Cardiac fibroblast (primary cell): ENCODE measurements at places on chromosomes 5 and 9.
A peak's percentile ranks its signal among the peaks of the same experiment; 100 is the strongest.

GRCh38 chr9:27590651-27591050 lies 17.4 kb upstream of the C9orf72 start:
- DNase-seq: no peak

- no peak for DNase-seq
Observed at GRCh38 chr9:104269996-104270963, 176.2 kb downstream of the SMC2 start.

- no peak for DNase-seq
Observed at GRCh38 chr5:174725261-174725990, 1.0 kb downstream of the MSX2 start.

- no peak for DNase-seq
Observed at GRCh38 chr5:146770546-146770945, 108.0 kb downstream of the PPP2R2B start.

DNA sequence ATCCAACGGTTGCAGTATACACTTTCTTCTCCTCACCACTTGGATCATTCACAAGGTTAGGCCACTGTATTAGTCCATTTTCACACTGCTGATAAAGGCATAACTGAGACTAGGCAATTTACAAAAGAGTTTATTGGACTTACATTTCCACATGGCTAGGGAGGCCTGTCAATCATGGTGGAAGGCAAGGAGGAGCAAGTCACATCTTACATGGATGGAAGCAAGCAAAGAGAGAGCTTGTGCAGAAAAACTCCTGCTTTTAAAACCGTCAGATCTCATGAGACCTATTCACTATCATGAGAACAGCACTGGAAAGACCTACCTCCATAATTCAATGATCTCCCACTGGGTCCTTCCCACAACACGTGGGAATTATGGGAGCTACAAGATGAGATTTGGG lies 81.8 kb upstream of the DAP start:
- no peak for DNase-seq

GRCh38 chr5:67246108-67246507 lies 49.5 kb upstream of the CD180 start:
- DNase-seq: peak; percentile 95

- DNase-seq: no peak
Observed at GRCh38 chr9:84708400-84708799, 38.9 kb downstream of the NTRK2 start.

DNA sequence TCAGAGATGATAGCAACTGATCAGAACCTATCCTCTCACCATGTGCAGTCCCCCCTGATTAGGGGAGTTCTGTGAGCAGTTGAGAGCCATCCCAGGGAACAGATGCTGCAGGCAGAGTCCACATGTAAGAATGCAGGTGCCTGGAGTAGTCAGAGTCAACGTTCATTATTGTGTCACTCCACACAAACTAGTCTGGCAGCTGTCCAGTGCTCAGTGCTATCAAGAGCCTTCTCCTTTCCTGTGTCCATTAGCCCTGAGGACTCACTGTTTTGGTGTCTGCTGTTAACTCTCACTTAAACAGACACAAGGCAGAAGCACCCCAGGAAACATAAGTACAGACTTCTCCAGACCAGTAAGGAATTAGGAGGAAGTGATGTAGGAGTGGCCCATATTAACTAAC lies 2.5 kb downstream of the SH3TC2 start:
- peak; percentile 68 for DNase-seq

DNA sequence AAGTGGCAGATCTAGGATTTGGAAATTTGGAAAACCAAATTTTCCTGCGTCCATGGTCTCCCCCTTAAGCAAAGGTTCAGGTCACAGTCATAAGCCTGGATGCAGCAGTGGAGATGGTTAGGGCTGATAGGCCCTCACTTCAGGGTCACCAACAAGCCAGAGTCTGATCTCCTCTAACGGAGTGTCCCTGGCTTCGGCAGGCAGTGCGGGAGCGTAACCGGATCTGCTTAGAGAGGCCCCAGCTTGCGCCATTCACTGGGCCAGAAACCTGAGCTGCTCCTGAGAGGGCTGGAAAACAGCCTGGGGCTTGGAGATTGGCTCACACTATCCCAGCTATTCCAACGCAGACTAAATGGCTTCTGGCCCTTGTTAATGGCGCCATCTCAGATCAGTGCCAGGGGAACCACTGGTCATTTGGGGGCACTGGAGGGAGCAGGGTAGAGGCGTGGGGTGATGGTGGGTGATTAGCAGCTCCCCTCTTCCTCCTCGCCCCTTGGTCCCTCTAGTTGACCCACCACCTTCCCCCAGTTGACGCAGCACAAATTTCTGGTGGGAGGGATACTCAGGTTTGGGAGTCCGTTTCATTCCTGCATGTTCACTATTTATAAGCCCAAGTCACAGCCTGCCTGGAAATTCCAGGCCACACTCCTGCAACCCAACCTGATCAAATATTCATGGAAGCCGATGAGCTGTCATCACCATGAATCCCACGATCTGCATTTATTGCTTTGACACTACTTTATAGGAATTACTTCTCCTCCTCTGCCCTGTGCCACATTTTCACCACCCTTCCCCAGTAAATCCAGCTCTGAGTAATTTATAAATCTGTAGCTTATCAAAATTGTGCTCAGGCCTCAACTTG lies 134.6 kb upstream of the CPEB4 start:
- DNase-seq: peak; percentile 66

- no peak for DNase-seq
Observed at GRCh38 chr5:10592601-10593000, 28.7 kb downstream of the ANKRD33B start.

GRCh38 chr5:150438873-150439546 lies 10.5 kb downstream of the RPS14 start:
- DNase-seq: peak; percentile 38

DNA sequence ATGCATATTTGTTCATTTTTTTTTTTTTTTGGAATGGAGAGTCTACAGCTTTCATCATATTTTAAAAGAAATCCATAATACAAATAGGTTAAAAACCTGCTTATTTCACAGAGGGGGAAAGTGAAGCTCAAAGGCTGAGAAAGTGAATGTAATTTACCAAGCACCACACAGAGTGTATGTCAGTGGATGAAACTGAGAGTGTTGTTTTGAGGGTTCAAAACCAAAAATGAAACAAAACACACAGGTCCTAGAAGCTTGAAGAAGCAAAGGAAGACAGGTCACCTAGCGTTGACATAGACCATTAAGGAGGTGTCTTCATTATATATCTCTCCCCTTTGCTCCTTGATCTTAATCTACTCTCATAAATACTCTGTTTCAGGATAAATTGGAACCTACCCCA lies 7.5 kb downstream of the NMUR2 start:
- no peak for DNase-seq

GRCh38 chr5:81525690-81526089 lies 131.8 kb upstream of the ACOT12 start:
- peak; percentile 87 for DNase-seq

DNA sequence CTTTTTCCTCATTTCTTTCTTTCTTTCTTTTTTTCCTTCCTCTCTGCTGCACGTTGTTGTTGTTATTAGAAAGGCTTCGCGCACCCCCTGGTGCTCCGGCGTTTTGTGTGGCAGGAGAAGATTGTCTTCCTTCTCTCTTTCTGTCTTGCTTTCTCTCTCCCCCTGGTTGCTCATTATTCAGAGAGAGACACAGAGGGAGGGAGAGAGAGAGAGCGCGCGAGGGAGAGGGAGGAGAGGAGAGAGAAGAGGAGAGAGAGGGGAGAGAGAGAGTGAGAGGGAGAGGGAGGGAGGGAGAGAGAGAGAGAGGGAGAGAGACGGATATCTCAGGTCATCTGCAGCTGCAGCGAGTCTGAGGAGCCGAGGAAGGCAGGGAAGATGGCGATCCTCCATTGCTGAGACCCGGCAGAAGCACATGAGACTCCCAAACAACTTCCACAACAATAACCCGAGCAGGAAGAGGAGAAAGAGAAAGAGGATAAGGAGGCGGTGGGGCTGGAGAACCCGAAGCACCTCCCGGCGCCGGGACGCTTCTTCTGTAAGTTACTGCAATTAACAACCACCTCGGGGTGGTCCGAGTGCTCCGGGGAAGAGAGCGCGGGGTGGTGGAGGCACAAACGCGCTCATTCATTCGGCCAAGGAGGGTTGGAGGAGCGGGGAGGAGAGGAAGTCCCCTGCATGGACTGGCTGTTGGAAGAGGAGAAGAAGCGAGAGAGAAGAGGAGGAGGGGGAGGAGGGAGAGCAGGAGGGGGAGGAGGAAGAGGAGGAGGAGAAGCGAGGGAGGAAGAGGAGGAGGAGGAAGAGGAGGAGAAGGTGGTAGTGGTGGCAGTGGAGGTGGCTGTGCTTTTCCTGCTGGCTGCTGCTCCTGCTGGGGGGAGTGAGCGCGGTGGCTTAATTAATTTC lies at the start of gene ZNF462:
TSS of gene ZNF462 (plus strand) at position 346 of the 900 bp plus-strand sequence. CDS start 60,218 bp downstream, outside the sequence.
- peak; percentile 78 for DNase-seq

DNA sequence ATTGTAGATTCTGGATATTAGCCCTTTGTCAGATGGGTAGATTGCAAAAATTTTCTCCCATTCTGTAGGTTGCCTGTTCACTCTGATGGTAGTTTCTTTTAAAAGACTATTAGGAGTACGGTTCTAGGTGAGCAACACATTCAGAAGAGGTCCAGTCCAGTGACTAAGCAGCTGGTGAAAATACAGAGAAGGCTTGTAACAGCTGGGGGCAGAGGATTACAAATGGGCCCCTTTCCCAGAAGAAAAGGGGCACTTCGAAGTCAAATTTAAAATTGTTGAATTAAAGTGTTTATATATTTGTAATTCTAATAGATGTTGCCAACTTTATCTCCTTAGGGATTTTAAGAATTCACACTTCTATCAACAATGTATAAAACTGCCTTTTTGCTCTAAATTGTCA lies 720.5 kb downstream of the TLE4 start:
- DNase-seq: no peak

DNA sequence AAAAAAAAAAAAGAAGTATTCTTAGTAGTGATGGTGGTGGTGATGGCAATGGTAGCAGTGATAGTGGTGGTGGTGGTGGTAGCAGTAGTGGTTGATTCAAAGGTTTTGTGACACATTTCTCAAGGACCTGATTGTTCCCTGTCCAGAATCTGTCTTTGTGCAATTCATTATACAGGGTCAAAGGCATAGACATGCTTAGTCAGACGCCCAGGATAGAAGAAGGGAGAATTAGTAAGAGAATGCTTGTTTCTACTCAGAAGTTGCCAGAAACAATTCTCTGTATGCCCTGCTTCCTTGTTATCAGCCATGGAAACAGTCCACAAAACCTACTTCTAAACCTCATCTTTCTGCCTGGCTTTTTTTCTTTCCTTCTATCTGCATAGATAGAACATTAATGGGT lies 89.4 kb downstream of the SLC44A1 start:
- DNase-seq: peak; percentile 48

- no peak for DNase-seq
Observed at GRCh38 chr9:93265972-93266371, 82.0 kb downstream of the WNK2 start.

DNA sequence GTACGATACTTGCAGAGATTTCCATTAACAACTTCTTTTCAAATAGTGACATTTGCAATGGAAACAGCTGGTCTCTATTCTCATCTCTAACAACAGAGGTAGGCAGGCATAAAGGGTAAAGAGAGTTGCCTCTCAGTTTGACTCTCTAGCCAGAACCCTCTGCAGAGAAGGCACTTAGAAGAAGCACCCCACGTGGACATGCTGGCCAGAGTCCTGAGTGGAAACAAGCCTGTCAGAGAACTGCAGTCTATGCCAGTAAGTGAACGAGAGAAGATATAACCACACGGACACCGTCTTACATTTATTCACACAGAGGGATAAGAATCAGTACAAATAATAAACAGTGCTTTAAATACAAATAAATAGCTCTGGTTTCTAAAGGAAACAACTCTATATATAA lies 11.0 kb upstream of the LHX6 start:
- no peak for DNase-seq

DNA sequence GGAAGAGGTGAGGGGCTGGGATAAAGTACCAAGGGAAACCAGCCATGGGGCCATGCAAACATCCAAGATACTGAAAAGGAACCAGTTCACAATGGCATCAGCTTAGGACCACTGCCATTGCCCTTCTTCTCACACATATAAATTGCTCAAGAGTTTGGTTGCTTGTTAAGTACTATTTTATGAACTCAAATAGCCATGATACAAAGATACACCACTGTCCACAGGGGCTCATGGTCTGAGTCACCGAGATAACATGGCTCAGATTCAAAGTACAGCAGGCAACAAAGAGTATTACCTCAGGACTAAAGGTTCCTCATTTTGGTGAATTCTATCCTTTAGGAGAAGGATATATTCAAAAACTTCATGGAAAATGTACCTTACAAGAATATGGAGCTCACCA lies 55.6 kb downstream of the FANCC start:
- DNase-seq: peak; percentile 36

GRCh38 chr9:2281803-2282185 lies 266.6 kb downstream of the SMARCA2 start:
- no peak for DNase-seq

- DNase-seq: no peak
Observed at GRCh38 chr5:122252319-122252718, 59.7 kb upstream of the SNCAIP start.

DNA sequence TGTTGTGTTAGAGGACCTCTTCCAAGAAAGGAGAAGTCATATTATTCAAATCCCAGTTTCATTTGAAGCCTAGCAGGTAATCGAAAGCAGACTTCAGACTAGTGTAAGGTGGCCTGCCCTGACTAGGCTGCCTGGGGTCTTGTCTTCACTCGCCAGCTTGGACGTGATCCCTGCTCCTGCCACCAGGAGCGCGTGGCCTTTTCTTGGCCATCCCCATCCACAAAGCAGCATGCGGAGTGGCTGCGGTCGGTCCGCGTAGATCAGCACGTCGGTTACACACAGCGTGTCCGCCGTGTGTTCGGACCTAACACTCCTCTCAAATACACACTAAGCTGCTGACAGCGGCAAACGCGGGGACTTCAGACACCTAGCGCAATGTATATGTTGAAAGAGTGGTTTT lies 37.3 kb downstream of the CFAP77 start:
- DNase-seq: no peak

- DNase-seq: no peak
Observed at GRCh38 chr5:87109746-87110145, 157.9 kb upstream of the RASA1 start.

- peak; percentile 31 for DNase-seq
Observed at GRCh38 chr9:77710965-77711648, 63.0 kb upstream of the GNA14 start.

GRCh38 chr9:8686516-8686915 lies 886.9 kb upstream of the DMAC1 start:
- DNase-seq: no peak

GRCh38 chr5:97846643-97847042 lies 663.6 kb upstream of the RIOK2 start:
- DNase-seq: peak; percentile 15

DNA sequence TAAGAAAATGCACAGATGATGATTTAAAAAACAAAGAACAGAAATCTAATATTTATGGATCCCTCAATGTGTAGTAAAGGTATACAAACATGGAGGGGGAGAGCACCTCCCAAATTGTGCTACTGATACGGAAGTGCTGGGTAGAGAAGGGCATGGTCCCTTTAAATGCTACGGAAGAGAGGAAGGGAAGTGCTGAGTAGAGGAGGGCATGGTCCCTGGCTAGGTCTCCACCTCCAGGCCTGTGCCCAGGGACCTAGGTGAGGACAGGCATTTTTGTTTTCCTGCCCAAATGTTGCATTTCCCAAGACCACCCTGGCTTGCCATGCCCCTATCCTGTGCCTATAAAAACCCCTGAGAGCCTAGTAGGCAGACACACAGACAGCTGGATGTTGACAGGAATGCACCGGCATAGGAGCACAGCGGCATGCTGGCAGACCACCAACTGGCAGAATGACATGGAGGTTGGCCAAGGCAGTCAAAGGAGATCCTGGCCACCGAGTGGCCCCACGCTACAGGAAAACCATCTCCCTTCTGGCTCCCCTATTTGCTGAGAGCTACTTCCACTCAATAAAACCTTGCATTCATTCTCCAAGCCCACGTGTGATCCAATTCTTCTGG lies 62.1 kb upstream of the SPDL1 start:
- peak; percentile 84 for DNase-seq

GRCh38 chr5:125597338-125597737 lies 825.9 kb upstream of the GRAMD2B start:
- peak; percentile 36 for DNase-seq
